Fibroblast of lung (primary cell): ENCODE measurements at places on chromosomes 16 and 17. TPM values are rescaled to one million over a fixed set of nuclear protein-coding genes. Genes with fewer than 3 reads are reported as not detected.

Gene OTOP2
- total RNA-seq = not detected in 2 replicates

GRCh38 chr17:16923904-16924695, 47.8 kb downstream of the TNFRSF13B start:
- DNase-seq = no peak

DNA sequence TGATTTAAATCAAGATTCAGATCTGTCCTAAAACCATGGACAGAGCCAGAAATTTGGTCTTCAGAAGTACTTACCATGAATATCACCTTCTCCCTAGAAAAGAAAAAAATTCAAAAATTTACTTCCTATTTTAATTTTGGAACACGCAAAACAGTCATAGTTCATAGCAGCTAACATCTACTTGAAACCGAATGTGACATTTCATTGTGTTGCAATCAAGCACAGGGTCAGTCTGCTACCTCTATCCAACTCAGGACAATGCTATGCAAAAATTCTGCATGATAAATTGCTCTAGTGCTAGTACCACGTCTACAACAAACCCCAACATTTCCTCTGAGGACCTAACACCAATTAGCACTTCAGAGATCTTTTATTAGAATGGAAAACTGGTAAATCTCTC, 7.7 kb downstream of the JPT1 start:
- DNase-seq = no peak

GRCh38 chr17:50263331-50264262, 10.7 kb upstream of the TMEM92 start:
- no peak for DNase-seq

GRCh38 chr16:73605309-73605708, 557.4 kb upstream of the ZFHX3 start:
- DNase-seq = no peak

GRCh38 chr16:11245988-11246387, 10.0 kb downstream of the SOCS1 start:
- no peak for DNase-seq

DNA sequence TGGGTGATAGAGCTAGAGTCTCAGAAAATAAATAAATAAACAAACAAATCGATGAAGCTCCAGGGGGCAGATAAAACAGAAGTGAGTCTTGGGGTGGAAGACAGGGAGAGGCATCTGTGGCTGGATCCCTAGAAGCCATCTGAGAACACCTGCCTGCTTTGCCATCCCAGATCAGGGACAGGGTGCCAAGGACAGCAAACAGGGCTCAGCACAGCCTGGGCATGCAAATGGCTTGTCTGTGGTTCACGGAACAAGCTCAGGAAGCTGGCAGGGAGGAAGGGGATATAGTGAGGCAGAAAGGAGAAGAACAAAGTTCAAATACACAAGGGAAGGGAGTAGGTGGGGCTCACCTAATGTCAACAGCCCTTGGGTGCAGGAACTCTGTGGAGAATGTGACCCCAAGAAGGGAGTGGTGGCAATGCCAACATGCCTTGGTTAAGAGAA, 27.5 kb downstream of the TRIM25 start:
- no peak for DNase-seq
